Effector CD4-positive, alpha-beta T cell (primary cell): ENCODE measurements at places on chromosomes 6 and 20.

- DNase-seq, result no peak
These were observed 248.3 kb upstream of the AFDN start for GRCh38 chr6:167578371-167578901.

DNA sequence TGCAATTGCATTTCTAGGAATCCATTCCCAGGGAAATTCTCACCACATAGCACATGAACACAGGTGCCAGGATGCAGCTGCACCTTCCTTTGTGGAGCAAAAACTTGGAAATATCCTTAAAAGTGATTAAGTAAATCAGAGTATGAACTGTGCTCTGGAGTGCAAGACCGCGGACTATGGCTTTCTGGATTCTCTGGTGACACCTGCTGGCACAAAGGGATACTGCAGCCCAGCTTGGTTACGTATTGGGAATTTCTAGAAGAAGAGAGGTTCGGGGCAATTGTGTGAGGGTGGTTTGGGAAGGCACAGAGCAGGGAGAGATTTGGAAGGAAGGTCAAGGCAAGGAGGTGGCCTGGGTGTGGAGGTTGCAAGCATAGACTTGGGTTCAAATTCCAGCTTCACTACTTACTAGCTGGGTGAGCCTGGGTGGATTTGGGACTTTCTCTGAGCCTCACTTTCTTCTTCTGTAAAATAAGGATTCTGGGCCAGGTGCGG lies 15.9 kb upstream of the PEDS1 start:
- peak; percentile 75 for DNase-seq

DNA sequence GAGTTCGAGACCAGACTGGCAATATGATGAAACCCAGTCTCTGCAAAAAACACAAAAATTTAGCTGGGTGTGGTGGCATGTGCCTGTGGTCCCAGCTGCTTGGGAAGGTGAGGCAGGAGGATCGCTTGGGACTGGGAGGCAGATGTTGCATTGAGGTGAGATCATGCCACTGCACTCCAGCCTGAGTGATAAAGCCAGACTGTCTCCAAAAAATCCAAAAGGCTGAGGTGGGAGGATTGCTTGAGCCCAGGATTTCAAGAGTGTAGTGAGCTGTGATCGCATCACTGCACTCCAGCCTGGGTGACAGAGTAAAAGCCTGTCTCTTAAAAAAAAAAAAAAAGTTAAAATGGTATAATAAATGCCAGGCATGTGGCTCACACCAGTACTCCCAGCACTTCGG lies 1.3 kb upstream of the PTCRA start:
- no peak for DNase-seq

DNA sequence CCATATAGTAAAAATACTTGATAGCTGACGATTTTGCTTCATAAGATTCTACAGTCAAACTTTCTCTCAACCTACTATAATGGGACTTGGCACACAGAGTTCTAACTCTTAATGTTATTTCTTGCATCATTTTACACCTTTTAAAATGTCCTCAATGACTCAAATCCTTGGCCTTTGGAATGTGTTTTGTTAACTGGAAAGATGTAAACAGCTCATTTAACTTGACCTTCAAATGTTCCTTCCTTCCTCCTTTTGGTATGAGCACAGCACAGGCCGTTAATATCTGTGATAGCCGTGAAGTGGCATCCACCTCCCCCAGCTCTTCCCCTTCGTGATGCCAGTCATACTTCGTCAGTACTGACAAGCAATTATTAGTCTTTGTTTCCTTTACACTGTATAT lies 972.0 kb upstream of the CITED2 start:
- no peak for DNase-seq

DNA sequence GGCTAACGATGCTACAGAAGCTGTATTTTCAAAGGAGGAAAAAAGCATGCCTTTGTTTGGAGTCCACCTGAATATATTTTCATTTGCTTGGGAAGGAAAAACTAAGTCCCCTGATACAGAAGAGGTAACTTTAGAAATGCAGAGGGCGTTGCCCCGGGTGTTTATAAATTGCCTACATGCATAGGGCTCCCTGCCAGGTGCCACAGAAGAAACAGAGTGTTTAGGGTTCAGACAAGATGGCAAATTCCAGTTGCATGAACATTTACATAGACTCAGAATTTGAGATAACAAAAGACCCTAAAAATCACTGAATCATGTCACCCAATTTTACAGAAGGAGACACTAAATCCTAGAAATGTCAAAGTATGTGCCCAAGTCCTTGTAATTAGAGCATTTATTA lies 19.9 kb downstream of the RIN2 start:
- no peak for DNase-seq

DNA sequence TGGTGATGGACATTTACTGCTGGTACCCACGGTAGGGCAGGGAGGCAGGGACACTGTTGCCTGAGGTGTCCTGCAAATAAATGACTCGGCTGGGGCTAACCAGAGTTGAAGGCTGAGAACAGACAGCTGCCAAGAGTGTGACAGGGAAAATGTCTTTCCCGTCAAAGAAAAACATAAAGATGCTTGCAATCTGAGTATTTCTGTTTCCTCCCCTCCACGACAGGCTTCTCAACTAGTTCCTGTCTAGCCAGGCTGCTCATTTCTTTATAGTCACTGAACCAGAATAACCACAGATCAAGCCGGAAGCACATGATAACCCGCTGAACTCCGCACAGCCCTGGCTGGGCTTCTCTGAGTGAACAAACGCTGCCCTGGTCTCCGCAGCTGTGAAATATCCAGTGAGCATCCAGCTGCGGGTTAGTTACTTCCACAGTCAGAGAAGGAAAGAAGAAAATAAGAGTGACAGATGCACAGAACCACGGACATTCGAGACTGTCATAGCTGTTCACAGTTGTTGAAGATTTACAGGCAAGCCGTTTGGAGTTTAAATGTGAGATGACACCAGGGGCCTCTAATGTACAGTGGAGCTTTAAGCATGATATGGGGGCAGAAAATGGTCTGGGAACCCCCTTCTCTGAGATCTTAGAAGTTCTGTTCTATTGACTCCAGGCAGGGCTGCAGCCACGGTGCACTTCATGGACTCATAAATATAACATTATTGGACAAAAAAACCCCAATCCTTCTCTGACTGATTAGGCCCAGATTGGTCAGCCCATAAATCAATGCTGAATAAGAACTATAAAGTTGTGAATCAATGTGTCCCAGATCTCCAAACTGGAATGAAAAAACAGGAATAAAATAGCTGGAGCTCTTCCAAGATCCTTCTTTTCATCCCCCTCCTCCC lies 299.9 kb upstream of the SUPT3H start:
- no peak for DNase-seq

DNA sequence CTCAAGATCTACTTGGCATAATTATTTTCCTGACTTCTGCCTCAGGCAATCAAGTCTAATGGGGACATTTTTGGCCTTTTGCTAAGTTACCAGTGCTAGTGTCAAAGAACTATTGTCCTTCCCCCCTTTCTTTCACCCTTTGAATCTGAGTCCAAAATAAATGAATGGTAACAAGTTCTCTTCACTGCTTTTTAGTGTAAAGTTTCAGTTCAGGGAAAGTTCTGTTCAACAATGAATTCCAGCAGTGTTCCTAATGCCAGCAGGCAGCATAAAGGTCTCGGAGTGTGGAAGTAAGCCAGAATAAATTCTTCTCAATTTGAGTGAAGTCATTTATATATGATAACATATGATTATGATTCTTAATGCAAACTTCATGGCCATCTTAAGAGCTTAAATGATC lies 20.8 kb upstream of the TSPYL1 start:
- no peak for DNase-seq

- no peak for DNase-seq
These were observed at the start of gene PTK6 for GRCh38 chr20:63536997-63537524. Gene PTK6 (minus strand): TSS chr20:63537376. CDS start chr20:63537314, 62 bp downstream.
